ENCODE measurements at places on chromosomes 5 and 9.

- DNase-seq: no peak
Measured at GRCh38 chr9:38384990-38385848, 7.3 kb upstream of the ALDH1B1 start.

GRCh38 chr9:75490326-75490725 lies 400.1 kb upstream of the PCSK5 start:
- DNase-seq: no peak

DNA sequence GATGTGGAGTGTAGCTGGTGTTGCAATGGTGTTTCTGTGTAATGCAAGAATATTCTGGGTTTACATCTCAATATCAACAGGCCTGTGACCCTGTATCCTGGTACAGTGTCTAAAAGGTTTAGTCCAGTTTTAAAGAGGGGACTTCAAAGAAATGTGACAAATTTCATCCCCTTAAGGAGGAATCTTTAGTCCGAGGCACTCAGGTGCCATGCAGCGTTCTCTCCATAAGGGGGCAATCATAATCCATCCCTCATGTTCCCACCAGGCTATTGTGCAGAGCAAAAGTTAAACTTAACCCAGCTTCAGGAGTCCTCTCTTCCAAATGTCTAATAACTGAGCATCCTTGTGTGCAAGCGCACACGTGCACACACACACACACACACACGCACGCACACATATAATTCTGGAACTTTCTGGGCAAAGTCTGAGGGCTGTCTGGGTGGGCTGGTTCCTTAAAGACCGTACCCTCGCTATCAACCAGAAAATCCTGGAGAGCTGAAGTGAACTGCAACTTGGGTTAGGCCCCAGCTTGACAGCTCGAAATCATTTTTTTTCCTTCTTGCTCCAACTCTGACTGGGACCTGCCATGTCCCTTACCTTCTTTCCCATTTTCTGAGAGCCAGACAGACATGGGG lies 46.0 kb downstream of the CRB2 start:
- DNase-seq: no peak

DNA sequence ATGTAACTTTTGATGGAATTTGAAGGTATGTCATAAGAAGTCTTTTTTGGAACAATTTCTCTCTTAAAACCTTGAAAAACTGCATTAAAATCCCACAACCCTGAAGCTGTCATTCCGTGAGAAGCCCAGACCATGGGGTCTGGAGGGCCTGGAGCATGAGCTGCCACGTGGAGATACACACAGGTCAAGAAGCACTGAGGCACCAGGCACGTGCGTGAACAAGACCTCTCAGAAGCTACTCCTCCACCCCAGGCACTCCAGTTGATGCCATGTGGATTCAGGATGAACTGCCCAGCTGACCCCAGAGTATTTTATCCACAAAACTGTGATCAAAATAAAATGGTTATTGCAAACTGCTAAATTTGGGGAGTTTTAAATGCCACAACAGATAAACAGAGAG lies 227.5 kb upstream of the BRINP1 start:
- DNase-seq: no peak

DNA sequence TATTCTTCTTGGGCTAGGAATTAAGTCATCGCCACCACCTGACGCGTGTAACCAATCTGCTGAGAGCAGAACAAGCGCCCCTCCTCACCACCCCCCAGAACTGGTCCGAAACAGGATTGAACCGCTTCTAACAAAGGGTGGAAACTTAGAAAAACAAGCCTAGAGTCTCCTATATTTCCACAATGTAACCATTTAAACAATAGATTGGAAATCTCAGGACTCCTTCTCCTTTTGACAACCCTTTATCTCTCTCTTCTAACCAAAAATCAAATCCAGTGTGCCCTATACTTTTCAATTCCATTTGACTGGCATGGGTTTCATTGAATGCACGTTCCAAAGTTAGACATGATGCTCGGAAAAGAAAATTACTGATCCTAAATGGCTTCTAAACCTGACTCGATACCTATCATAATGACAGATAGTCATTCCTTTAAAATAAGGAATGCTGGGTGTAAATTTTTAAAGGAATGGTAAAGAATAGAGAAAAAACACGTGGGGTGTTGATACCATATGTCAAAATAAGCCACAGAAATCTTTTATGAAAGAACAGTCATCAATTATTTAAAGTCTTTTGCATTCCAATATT lies 1.2 kb downstream of the ARRDC3 start:
- DNase-seq: peak; percentile 89

GRCh38 chr9:94807556-94807955 lies 81.1 kb downstream of the AOPEP start:
- DNase-seq: no peak

- no peak for DNase-seq
Measured at GRCh38 chr5:148455185-148455584, 71.4 kb downstream of the FBXO38 start.

GRCh38 chr5:51518607-51519006 lies 135.4 kb downstream of the ISL1 start:
- no peak for DNase-seq

GRCh38 chr9:35829084-35829763 lies at the start of gene TMEM8B:
TSS of gene TMEM8B (plus strand) at chr9:35829228. CDS start at chr9:35829448, 220 bp downstream.
- peak; percentile 91 for DNase-seq

GRCh38 chr5:102670224-102670836 lies 84.8 kb upstream of the PAM start:
- DNase-seq: no peak

DNA sequence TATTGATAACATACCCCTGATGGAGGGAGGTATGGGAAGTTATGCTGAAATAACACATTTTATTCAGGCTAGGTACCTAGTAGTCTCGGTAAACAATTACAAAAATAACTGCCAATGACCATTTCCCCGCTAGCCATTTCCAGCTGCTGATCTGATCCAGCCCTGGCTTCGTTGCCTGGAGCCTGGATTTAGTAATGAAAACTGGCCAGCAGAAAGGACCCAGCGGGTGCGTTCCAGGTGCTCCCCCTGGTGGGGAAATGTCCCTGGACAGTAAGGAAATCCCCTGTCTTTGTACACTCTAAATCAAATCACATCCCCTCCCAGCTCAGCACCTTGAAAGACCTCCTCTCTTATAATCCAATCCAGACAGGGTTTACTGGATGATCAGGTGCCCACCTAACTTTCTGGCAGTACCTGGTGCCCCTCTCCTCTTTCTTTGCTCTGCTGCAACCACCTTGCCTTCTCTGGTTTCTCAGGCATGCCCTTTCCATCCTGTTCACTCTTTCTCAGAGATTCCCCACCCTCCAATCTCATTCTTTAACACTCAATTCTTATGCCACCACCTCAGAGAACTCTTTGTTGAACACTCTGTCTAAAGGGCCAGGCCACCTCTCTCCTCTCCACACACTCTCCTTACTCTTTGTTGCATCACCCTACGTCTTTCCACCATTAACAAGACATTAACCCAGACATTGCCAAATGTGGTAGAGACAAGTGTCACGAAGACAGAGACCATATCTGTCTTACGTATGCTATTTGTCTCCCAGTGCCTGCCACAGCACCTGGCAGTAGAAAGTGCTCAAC lies 50.1 kb upstream of the SMAD5 start:
- DNase-seq: peak; percentile 62

- no peak for DNase-seq
Measured at GRCh38 chr9:124860582-124861341, 995 bp downstream of the RPL35 start.

DNA sequence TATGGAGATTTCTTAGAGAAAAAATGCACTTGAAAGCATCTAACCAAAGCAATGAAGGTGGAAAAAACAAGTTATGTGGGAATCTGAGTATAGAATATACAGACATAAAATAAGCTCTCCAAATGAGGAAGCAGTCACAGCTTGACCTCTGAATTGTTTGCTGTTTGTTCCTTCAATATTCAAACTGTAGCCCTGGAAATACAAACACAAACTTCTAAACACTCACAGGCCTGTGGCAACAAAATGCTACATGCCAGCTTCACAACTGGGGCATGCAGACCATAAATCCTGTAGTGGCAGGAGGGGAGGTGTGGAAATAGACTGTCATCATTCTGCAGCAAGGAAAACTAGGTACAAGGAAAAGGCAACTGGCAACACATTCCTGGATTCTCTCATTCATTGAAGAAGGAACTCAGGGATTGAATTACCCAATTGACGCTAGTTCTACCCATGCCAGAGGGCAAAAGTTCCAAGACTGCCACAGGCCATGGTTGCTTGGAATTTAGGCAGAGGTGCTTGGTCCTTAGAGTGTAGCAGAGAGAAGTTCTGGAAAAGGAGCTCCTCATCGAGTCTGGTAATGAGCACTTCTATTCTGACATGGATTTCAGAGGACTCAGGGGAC lies 349.6 kb downstream of the PDE4D start:
- no peak for DNase-seq

DNA sequence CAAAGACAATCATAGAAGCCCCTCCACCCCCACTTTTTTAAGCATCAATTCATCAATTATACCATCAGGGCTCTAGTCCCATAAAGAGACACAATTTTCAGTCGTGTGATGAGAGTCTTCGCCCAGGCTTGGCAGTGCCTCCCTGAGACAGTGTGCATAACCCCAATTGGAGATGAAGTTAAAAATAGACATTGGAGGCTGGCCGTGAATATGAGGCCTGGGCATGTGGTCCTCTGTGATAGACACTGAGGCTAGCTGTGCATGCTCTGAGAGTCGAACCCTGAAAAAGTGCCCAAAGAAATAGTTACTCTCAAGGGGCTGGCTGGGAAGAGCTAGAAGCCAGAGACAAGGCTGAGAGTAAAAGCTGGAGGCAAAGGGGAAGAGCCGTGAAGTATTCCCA lies 248.6 kb upstream of the NR4A3 start:
- no peak for DNase-seq

- no peak for DNase-seq
Measured at GRCh38 chr5:16548115-16548514, 68.7 kb downstream of the RETREG1 start.

- DNase-seq: no peak
Measured at GRCh38 chr5:42785756-42786155, 25.9 kb downstream of the SELENOP start.

- DNase-seq: no peak
Measured at GRCh38 chr5:112196584-112196983, 222.5 kb downstream of the EPB41L4A start.

DNA sequence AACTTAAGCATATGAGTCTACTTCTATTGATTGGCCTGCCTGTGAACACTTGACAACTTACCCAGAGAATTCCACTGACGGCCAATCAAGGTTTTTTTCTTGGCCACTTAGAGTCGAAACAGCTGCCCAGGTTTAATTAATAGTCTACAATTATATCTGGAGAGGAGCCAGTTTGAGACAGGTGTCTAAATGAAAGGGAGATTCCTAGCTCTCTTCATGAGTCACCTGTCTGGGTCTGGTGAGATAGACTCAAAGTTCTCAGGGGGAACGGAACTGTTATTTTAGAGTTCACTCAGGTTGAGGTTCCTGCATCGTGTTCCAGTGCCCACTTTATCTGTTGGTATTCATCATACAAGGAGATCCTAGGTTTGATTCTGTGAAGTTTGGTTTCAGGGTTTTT lies 111.0 kb downstream of the CD180 start:
- DNase-seq: peak; percentile 11

DNA sequence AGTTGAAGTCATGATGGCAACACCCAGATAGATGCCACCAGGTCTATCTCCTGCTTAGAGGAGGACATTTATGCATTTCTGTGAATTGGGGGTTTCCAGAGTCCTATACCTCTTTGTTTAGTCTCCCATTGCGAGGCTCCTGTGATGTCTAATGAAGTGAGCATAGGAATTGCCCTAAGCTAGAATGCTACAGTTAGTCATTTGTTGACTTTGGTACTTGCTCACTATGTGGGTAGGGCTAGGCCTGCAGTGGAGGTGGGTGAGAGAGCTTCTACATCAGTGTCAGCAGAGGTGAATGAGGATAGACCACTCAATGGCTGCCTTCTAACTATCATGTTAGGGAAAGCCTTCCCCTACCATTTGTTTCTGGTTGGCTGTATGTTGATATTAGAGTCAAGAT lies 173.3 kb upstream of the POC5 start:
- DNase-seq: no peak

DNA sequence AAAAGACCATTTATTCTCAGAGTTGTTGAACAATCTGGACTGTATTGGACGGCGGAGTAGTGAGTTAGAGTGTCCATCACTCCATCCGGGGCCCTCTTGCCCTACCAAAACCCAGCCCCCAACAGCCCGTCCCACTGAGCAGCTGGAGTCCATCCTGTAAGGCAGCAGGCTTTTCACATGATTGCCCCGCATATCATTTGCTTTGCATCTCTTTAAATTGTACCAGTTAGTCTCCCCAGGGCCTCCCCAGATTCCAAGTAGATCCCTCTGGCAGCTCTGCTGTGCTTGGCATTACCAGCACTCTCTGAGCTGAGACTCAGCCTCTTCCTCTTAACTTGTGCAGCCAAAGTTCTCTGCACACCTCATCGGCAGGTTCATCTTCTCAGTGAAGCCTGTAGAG lies 48.6 kb upstream of the ADCY2 start:
- no peak for DNase-seq

DNA sequence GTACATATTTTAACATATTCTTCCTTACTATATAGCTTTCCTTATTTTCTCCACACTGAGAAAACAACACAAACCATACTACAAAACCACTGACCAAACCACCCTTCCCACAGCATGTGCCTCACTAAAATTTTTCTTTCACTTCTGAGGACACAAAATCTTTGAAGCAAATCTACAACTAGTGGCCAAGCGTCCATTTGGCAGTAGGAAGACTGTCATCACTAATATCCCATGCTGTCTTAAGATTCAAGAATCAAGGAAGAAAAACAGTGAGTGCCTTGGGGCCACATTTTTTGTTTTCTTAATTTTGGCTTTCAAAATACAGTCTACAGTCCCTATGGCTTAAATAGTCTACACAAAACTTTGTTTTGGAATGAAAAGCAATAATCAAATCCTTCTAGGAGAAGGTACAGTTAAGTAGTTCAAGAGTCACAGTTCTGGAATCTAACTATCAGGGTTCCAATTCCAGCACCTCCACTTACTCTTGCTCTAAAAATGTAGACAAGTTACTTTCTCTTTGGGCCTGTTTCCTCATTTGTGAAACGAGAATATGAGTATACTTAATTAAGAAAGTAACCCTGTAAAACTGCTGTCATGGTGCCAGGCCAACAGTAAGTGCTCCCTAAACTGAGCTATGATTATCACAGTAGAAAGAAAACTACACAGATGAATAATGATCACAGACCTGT lies 227.9 kb downstream of the BNC2 start:
- DNase-seq: no peak

GRCh38 chr5:115627295-115627865 lies 1.5 kb upstream of the TMED7 start:
- no peak for DNase-seq

DNA sequence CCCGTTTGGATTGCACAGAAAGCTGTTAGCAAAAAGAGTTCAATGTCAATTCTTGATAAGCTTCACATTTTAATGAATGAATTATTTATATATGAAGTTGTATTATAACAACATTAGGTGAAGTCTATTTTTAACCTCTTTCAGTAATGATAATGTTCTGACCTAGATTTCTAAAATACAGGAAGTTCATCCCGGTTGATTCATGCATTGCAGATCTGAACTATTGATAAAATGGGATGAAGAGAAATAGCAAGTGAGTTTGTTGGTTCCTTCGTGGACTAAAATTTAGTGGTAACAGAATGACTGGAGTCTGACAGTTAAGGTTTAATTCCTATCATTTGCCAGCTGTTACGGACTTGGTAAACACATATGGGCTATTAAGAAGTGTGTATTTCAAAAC lies 180.5 kb downstream of the PCSK1 start:
- no peak for DNase-seq

GRCh38 chr9:134059661-134060395 lies 8.0 kb downstream of the BRD3 start:
- peak; percentile 3 for DNase-seq

GRCh38 chr9:137721899-137722298 lies 103.1 kb downstream of the EHMT1 start:
- DNase-seq: peak; percentile 42

Measured in CD4-positive, alpha-beta T cell treated with Interleukin-2 at 100 ng/mL for 4 hours (primary cell).